ENCODE measurements at places on chromosomes 5 and 9. TPM values are rescaled to one million over a fixed set of nuclear protein-coding genes. Genes with fewer than 3 reads are reported as not detected.

Gene ADGRV1
- total RNA-seq: 1.0 TPM

Gene IFNB1
- total RNA-seq: not detected

Gene SEC24A
- 10.4 TPM for total RNA-seq

GRCh38 chr9:117278471-117279035, 136.3 kb downstream of the ASTN2 start:
- H3K4me1 ChIP-seq: no peaks in the 10 kb centered on the region
- H3K27ac ChIP-seq: no peak overlapping the region
- no peaks in the 10 kb centered on the region for H3K36me3 ChIP-seq
- no peak for DNase-seq
- no peak overlapping the region for H3K4me3 ChIP-seq

- H3K4me3 ChIP-seq: no peak overlapping the region
- DNase-seq: no peak
- H3K4me1 ChIP-seq: no peaks in the 10 kb centered on the region
- H3K36me3 ChIP-seq: no peaks in the 10 kb centered on the region
Observed at GRCh38 chr5:66425842-66426241, 170.4 kb upstream of the MAST4 start.

GRCh38 chr5:154332451-154332850, 113.3 kb upstream of the SAP30L start:
- no peaks in the 10 kb centered on the region for H3K4me1 ChIP-seq
- no peak overlapping the region for H3K4me3 ChIP-seq
- no peak for DNase-seq

- no peaks in the 10 kb centered on the region for H3K27me3 ChIP-seq
- H3K36me3 ChIP-seq: peaks cover 21% of the 10 kb centered on the region
Observed at GRCh38 chr5:137752905-137753690, 1.1 kb downstream of the HNRNPA0 start.

- DNase-seq: no peak
- no peaks in the 10 kb centered on the region for H3K27me3 ChIP-seq
- no peak overlapping the region for H3K4me3 ChIP-seq
- H3K27ac ChIP-seq: no peak overlapping the region
Observed at GRCh38 chr5:107624235-107624634, 46.5 kb downstream of the EFNA5 start.

DNA sequence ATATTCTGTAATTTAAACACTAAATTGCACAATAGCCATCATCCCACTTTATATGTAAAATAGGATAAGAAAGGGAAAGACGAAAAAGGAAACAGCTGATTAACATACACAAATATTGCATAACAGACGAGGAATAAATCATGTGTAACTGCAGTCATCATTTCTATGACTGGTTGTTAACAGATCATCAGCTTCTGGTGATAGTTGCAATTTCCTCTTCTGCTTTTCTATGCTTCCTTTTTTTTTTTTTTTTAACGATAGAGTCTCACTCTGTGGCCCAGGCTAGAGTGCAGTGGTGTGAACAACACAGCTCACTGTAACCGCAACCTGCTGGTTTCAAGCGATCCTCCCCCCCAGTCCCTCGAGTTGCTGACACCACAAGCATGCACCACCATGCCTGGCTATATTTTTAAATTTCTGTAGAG, 22.5 kb upstream of the JAKMIP2 start:
- DNase-seq: no peak
- peaks cover 22% of the 10 kb centered on the region for H3K27me3 ChIP-seq
- no peaks in the 10 kb centered on the region for H3K36me3 ChIP-seq

GRCh38 chr5:51397996-51398395, 14.7 kb downstream of the ISL1 start:
- H3K36me3 ChIP-seq: no peaks in the 10 kb centered on the region
- DNase-seq: no peak
- no peaks in the 10 kb centered on the region for H3K27me3 ChIP-seq

Data from PC-9 (cell line).